ENCODE measurements at places on chromosomes 6 and 20.

GRCh38 chr6:163793011-163793983 is 378.8 kb downstream of the QKI start:
- no peak for DNase-seq

- no peak for DNase-seq
These were observed 39.7 kb upstream of the PRND start for GRCh38 chr20:4681991-4682401.

DNA sequence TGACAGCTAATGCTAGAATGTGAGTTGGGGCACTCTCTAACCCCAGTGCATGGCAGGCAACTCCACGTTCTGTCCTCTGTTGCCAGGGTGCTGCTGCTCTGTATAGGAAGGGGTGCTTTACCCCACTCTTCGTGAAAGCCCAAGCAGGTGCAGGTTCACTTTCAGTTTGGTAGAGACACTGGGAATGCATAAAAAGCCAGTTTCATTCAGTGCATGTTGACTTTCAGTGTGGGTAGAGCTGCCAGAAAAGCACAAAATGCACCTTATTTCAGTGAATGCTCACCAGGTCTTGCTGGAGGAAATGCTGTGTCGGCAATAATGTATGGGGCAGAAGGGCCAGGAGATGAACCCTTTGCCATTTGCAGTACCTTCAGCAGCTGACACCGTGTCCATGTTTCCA is 62.1 kb upstream of the ADGRB3 start:
- no peak for DNase-seq

DNA sequence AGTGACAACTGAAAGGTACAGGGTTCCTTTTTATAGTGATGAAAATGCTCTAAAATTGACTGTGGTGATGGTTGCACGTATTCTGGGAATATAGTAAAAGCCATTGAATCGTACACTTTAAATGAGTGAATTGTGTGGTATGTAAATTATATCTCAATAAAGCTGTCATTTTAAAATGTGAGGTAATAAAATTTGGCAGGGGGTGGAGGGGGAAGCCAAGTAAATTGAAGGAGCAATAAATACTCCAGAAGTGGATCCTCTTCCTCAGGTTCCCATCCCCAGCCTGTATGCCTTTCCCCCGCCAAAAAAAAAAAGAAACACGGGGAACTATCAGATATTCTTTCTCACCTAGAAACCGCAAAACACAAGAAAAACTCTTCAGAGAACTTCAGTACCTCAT is 161.4 kb downstream of the MTFR2 start:
- no peak for DNase-seq

GRCh38 chr6:163711615-163712565 is 297.4 kb downstream of the QKI start:
- DNase-seq: peak; percentile 84

DNA sequence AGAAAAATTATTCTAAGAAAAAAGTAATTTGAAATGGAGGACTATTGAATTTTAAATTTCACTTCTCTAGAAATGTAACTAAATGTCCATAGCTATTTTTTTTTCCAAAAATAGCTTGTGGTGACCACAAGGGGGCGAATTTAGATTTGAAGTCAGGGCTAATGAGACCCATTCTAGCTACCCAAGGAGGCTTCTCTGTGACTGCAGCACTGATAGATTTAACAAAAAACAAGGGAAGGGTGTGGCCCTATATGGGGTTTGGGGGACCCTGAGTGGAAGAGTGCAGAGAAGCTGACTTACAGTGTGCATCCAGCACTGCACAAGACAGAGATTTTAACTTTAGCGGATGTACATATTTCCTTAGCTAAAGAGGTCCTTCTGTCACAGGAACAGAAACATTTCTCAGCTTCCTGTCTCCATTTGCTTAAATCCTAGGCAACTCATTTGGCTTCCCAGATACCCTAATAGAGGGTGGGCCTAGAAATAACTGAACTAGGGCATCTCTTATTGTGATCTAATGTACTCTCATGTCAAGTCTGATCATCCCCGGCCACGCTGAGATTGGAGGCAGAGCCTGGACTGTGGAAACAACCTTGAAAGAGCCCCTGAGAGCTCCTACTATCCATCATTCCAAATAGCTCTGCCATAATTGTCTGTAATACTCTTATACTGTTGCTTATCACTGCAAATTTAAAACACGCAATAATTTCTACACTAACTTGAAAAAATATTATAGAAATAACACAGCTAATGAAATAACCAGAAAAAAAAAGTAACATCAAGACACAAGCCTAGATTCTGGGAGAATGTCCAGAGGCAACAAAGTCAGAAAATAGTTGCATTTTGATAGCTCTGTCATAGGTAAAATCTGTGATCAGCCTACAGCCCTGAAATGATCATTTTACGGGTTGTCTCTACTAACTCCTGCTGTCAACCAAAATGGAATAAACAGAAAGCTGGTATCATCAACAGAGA is 93.6 kb downstream of the SNAP91 start:
- no peak for DNase-seq

- no peak for DNase-seq
These were observed 23.7 kb downstream of the POM121L2 start for GRCh38 chr6:27288136-27289044.

DNA sequence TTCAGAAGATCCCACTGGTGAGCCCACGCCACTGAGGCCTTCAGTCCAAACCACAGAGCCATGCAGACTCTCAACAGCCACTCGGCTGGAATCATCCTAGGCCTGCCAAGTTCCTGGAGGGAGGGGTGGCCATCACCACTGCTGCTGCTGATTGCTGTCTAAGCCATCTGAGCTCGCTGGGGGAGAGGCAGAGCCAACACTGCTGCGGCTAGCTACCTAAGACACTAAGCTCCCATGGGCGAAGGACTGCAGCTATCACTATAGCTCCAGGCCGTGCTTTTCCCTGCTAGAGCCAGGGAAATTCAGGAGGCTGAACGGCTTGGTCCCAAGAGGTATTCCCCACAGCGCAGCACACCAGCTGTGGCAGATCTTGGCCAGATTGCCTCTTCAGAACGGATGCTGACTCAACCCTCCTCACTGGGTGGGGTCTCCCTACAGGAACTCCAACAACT is 73.6 kb downstream of the TBC1D32 start:
- peak; percentile 56 for DNase-seq

DNA sequence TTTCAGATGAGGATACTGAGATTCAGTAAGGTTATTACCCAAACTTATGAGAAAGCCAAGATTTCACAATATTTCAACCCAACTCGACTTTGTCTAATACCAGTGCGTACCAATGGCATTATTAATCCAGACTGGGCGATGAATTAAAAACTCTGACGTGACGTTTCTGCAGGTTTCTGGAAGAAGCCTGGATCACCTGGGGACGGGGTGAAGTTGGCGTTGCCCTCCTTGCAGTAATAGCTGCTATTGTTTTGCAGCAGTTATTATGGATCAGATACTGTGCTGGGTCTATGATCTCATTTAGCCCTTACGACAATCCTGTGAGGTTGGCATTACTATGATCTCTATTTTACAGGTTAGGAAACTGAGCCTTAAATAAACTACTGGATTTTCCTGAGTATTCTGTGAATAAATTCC is 569 bp upstream of the CDC5L start:
- DNase-seq: no peak

DNA sequence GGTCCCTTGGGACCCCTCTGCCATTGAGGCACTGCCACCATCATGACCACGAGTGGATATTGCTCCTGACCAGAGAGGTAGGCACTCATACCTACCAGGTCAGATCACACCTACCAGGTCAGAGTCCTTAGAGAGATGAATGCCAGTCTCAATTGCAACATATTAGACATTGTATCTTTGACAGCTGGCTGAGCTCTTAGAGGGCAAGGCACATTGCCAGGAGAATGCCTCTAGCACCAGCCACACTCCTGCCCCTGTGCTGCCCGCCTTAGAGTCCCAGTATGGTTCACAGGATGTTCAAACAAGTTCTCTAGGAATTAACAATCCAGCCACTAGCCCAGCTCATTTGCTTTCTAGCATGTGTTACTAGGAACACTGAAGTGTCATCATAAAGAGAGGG is 65.9 kb downstream of the TMEM244 start:
- DNase-seq: no peak

GRCh38 chr6:46012834-46013233 is 2.8 kb downstream of the CLIC5 start:
- no peak for DNase-seq

- DNase-seq: no peak
These were observed 161.3 kb upstream of the GGTLC1 start for GRCh38 chr20:24149881-24150307.

- DNase-seq: no peak
These were observed 10.4 kb downstream of the LAMA5 start for GRCh38 chr20:62356589-62357186.

GRCh38 chr20:59191036-59191755 is 27.6 kb downstream of the ZNF831 start:
- DNase-seq: no peak

DNA sequence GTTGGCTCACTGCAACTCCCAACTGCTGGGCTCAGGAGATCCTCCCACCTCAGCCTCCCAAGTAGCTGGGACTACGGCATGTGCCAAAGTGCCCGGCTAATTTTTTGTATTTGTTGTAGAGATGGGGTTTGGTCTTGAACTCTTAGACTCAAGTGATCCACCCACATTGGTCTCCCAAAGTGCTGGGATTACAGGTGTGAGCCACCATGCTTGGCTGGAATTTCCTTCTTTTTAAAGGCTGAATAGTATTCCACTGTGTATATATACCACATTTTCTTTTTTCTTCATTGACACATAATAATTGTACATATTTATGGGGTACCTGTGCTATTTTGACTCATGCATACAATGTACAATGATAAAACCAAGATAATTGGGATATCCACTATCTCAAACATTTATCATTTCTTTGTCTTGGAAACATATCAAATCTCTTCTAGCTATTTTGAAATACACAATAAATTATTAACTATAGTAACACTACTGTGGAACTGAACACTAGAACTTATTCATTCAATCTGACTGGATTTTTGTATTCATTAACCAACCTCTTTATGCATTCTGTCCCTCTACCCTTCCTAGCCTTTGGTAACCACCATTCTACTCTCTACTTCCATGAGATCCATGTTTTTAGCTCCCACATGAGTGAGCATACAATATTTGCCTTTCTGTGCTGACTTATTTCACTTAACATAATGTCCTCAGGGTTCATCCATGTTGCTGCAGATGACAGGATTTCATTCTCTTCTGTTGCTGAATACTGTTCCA is 7.8 kb downstream of the MDC1 start:
- DNase-seq: no peak

DNA sequence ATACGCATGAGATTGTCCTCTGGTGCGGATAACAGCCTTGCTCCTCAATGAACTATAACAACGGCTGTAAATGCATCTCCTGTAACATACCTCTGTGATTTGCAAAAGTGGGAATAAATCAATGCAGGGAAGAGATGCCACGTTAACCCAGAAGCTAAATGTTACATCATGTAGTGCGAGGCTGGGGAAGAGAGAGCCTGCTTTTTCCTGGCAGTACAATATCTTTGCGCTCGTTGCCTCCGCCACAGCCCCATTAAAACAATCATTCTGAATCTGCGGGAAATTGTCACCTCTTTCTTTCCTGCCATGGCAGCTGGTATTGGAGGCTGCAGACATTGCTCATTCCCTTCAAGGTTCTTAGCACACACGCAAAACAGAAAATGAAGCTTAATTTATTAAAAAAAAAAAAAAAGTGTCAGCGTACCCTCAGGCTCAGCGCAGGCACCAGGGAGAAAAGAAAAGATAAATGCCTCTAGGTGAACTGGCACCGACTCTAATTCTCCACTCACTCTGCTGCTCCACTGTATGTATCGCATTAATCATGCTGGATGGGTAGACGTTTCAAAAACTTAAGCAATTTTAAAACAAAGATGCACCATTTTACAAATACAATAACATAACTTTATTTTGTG is 70.2 kb upstream of the TFB1M start:
- DNase-seq: no peak

- DNase-seq: no peak
These were observed 168.0 kb downstream of the CDK19 start for GRCh38 chr6:110646951-110647910.

DNA sequence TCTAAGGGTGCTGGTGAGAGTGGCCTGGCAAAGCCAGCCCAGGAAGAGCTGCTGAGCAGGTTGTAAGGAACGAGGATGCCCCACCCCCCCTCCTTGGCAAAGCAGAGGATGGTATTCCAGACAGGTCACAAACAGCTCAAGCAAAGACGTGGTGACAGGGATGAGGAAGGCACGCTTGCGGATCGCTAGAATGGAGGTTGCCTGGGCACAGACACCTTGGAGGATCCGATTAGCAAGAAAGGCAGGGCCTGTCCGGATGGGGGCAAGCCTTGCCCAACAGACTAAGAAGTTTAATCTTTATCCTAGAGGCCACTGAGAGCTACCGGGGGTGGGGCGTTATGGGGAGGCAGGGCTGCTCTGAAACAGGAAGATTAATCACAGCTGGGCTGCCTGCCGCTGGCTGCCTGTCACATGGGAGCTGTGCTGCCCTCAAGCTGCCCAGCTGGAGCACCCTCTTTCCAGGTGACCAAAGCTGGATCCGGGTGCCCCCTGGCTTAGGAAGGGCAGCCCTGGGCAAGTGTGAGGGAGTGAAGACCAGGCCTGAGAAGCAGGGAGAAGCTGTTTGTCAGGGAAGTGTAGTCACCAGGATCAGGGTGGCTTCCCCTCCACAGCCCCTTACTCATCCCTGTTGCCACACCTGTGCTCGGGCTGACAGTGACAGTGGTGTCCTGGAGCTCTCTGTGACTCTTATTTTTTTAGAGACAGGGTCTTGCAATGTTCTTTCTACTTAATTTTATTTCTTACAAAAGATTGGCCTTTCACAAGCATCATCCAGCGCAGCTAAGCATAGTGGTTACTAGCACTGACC is 9.1 kb upstream of the MAPK13 start:
- DNase-seq: peak; percentile 64

DNA sequence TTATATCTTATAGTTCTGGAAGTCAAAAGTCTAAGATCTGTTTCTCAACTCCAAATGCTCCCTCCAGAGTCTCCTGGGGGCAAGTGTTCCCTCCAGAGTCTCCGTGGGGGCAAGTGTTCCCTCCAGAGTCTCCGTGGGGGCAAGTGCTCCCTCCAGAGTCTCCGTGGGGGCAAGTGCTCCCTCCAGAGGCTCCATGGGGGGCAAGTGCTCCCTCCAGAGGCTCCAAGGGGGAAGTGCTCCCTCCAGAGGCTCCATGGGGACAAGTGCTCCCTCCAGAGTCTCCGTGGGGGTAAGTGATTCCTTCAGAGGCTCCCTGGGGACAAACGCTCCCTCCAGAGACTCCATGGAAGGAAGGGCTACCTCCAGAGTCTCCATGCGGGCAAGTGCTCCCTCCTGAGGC is 34.0 kb upstream of the THBS2 start:
- no peak for DNase-seq

GRCh38 chr6:109095835-109096084 is 453 bp downstream of the CEP57L1 start:
- no peak for DNase-seq

DNA sequence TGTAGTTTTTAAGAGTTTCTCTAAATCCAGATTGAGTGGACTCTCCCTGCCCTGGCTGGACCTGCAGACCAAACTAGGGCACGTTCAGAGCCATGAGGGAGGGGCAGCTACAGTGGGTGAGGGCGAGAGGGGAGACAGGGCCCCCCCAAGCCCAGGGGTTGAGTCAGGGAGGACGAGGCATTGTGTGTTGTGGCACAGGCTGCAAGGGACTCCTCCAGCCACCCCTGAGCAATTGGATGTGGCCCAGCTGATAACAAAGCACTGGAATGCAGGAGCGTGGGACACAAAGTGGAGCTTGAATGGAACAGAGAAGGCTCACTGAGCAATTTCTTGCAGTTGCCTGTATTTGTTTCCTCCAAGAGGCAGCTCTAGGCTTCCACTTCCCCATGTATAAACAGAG is 43.5 kb upstream of the MYL9 start:
- no peak for DNase-seq
